ENCODE measurements at places on chromosomes 6 and 20.

- DNase-seq = no peak
Measured at GRCh38 chr20:49942303-49942702, 6.1 kb downstream of the RNF114 start.

DNA sequence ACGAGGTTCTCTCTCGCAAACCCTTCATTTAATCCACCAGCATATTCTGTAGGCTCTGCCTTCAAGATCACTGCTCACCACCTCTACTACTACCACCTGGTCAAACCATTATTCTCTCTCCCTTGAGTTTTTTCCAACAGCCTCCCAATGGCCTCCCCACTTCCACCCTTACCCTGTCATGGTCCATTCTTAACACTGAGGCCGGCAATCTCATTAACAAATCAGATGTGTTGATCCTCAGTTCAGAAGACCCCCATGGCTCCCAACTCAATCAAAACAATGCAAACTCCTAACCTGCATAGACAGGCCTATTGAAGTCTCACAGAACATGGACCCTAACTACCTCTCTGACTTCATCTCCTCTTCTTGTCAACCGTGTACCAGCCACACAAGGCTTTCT, 2.2 kb downstream of the AURKA start:
- no peak for DNase-seq

DNA sequence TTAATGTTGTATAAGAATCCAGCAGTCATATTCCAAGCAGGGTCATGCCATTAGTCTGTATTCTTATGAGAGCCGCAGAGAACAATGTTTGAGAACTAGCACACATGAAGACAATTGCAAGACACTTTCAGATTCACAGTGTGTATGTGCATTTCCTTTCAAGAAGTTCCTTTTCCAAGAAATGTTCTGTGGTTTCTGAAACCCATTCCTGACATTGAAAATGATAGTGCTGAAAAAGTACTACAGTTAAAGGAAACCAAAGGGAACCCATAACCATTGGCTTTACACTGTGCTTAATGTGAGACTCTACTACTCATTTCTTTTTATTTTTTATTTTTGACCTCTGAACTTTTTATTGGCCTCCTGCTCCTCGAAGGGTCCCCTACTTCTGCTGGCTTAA, 4.2 kb upstream of the CALHM6 start:
- DNase-seq = no peak

GRCh38 chr6:75427329-75427728, 66.3 kb downstream of the FILIP1 start:
- no peak for DNase-seq

DNA sequence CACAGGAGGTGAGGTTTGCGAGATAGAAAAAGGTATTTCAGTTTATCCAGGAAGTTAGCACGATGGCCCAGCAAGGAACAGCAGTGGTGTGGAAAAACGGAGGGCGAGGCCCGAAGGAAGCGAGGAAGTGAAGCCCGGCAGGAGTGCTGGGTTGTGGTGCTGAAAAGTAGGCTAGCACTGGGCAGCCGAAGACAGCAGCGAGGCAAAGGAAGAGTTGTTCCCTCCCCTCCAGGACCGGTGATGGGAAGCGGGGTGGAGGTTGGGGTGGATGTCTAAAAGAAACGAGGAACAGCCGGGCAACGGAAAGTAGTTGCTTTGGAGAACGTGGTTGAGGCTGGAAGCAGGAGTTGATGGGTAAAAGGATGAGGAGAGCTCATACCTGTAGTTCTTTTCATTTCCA, 1.4 kb downstream of the METTL24 start:
- DNase-seq = no peak

GRCh38 chr6:110693296-110693695, 122.0 kb downstream of the CDK19 start:
- no peak for DNase-seq

Data from activated CD4-positive, alpha-beta T cell treated with anti-CD3 and anti-CD28 coated beads, Interleukin-2, amount 50 U/mL, for 16 hours (primary cell).